ENCODE measurements at places on chromosomes 13 and 19.

DNA sequence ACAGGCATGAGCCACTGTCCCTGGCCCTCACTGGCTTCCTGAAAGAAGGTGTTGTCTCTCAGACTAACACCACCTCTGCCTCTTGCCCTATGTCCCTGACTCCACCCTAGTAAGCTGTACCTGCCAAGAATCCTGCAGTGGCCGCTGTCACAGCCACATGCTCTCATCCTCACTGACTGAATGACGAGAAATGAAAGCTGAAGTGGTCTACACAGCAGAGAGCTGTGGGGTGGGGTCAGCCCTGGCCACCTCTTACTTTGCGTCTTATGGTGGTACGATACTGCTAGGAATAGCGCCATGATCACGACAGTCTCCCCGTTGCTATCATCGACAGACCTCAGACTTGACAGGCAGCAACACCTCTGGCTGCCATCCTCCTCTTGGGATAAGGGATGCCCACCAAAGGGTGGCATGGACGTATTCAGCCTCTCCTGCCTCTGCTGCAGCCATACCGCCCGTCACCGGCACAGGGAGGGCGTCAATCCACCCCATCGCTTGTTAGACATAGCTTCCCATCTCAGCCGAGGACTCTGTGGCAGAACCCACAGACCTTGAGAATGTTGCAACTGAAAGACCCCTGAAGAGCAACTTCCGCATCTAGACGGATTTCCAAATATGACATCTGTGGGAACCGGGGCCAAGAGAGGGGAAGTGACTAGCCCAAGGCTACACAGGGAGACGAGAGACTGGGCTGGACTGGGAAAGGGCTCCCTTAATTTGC, 809 bp downstream of the MYO1F start:
- H3K27me3 ChIP-seq = no peaks in the 10 kb centered on the region
- H3K27ac ChIP-seq = peak overlapping the region; percentile 58
- no peak for DNase-seq
- H3K4me3 ChIP-seq = peak overlapping the region; percentile 78

GRCh38 chr13:67017276-67017675, 212.9 kb downstream of the PCDH9 start:
- no peak overlapping the region for H3K27ac ChIP-seq
- no peaks in the 10 kb centered on the region for H3K27me3 ChIP-seq
- no peaks in the 10 kb centered on the region for H3K4me1 ChIP-seq
- DNase-seq = no peak
- H3K4me3 ChIP-seq = no peak overlapping the region
- no peaks in the 10 kb centered on the region for H3K36me3 ChIP-seq

DNA sequence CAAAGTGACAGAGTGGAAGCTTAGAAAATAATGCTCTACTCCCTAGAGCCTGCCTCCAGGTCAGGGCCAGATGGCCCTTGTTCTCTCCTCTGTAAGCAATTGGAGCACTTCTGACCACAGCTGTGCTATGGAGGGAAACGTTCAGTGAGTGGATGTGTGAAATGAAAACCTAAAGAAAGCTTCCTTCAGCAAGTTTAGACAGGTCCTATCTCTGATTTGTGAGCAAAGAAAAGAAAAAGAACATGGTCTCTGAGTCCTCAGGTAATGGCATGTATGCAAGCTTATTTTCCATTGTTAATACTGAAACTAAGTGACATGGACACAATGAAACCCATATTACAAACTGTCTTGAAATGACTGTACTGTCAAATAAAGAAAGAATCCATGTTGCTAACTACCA, 1486.8 kb downstream of the EFNB2 start:
- H3K27me3 ChIP-seq = no peaks in the 10 kb centered on the region
- H3K4me1 ChIP-seq = no peaks in the 10 kb centered on the region
- H3K36me3 ChIP-seq = no peaks in the 10 kb centered on the region
- no peak for DNase-seq
- H3K27ac ChIP-seq = no peak overlapping the region
- H3K4me3 ChIP-seq = no peak overlapping the region

DNA sequence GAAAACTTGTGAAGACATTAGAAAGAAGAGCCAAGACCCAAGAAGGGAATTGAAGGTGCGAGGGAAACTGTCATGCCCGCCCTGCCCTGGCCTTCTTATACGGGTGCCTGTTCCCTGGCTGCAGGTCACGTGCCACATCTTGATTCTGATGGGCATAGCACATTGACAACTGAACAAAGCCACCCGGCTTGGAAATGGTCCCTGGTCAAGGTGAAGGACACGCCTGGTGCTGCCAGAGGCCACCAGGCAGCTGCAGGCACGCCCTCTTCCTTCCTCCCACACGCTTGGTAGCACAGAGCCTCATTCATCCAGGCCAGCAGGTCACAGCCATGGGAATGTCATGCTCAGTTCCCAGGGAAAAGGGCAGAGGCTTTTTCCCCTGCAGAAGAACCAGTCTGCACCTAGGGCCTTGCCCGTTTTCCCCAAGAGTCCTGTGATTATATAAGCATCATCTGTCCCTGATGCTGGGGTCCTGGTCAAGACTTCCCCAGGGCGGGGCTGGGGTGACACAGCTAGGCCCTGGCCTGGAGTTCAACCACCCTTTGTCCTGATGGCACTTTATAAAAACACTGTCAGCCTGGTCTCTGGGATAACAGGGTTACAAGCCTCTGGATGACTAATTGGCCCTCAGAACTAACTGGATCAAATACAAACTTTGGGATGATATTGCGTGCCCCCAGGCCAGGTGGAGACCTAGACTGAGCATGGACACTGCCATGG, 56.0 kb downstream of the CDADC1 start:
- H3K36me3 ChIP-seq = no peaks in the 10 kb centered on the region
- no peak overlapping the region for H3K4me3 ChIP-seq
- no peak overlapping the region for H3K27ac ChIP-seq
- DNase-seq = no peak

- H3K27me3 ChIP-seq = no peaks in the 10 kb centered on the region
- H3K4me3 ChIP-seq = no peak overlapping the region
- peaks cover 10% of the 10 kb centered on the region for H3K4me1 ChIP-seq
- no peak overlapping the region for H3K27ac ChIP-seq
These were observed 3.0 kb upstream of the IGFL1 start for GRCh38 chr19:46226438-46226973.

DNA sequence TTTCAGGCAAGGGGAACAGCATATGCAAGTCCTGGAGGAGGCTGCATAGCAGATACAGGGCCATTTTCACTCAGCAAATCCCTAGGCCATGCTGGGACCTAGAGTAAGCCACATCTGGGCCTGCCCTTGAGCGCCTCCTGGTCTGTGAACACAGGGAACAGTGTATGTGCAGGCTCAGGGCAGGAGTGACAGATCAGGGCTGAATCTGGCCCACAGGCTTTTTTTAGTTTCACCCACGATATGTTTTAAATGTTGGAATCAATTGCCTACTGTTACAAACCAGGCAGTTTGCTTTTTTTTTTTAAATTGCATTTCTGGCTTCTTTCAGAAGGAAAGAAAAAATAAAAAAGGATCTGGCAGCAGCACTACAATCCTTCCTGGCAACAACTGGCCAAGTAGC, 1.5 kb upstream of the TMEM145 start:
- H3K27ac ChIP-seq = no peak overlapping the region
- peaks cover 26% of the 10 kb centered on the region for H3K27me3 ChIP-seq
- DNase-seq = no peak
- H3K4me1 ChIP-seq = peaks cover 14% of the 10 kb centered on the region

DNA sequence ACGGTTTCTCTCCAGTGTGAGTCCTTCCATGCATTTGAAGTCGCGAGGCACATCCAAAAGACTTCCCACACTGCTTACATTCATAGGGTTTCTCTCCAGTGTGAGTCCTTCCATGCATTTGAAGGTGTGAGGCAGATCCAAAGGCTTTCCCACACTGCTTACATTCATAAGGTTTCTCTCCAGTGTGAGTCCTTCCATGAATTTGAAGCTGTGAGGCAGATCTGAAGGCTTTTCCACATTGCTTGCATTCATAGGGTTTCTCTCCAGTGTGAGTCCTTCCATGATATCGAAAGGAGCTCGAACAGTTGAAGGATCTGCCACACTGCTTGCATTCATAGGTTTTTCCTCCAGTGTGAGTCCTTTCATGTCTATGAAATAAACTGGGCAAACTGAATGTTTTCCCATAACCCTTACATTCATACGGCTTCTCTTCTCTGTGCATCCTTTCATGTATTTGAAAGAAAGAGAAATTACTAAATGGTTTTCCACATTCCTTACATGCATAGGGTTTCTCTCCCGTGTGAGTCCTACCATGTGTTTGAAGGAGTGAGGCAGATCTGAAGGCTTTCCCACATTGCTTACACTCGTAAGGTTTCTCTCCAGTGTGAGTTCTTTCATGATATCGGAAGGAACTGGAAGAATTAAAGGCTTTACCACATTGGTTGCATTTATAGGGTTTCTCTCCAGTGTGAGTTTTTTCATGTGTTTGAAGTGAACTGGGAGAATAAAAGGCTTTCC, 20.3 kb downstream of the ZNF433 start:
- no peak overlapping the region for H3K27ac ChIP-seq
- no peaks in the 10 kb centered on the region for H3K4me1 ChIP-seq
- no peak overlapping the region for H3K4me3 ChIP-seq
- peaks cover 4% of the 10 kb centered on the region for H3K36me3 ChIP-seq

GRCh38 chr19:991174-991931, 7.2 kb downstream of the WDR18 start:
- H3K27me3 ChIP-seq = no peaks in the 10 kb centered on the region
- H3K4me1 ChIP-seq = peaks cover 8% of the 10 kb centered on the region
- peaks cover 12% of the 10 kb centered on the region for H3K36me3 ChIP-seq
- no peak overlapping the region for H3K4me3 ChIP-seq

- no peak overlapping the region for H3K27ac ChIP-seq
- no peak for DNase-seq
- H3K27me3 ChIP-seq = no peaks in the 10 kb centered on the region
- no peak overlapping the region for H3K4me3 ChIP-seq
- H3K36me3 ChIP-seq = no peaks in the 10 kb centered on the region
These were observed 2.5 kb upstream of the NR2F6 start for GRCh38 chr19:17248011-17248776.

DNA sequence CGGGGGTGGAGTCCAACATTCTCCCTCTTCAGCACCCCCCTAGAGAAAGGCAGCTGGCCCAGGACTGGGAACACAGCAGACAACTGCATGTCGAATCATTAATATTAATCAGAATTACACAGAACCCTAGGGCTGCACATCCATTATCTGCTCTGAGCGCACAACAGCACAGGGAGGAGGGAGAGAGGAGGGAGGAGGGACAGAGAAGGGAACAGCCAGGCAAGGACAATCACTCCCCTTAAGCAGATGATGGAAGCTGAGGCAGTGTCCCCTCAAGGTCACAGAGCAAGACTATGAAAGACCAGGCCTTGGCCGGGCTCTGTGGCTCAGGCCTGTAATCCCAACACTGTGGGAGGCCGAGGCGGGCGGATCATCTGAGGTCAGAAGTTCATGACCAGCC, 25.7 kb downstream of the TLE6 start:
- no peaks in the 10 kb centered on the region for H3K27me3 ChIP-seq
- H3K4me1 ChIP-seq = no peaks in the 10 kb centered on the region
- H3K27ac ChIP-seq = no peak overlapping the region

- H3K4me1 ChIP-seq = peaks cover 37% of the 10 kb centered on the region
- peak overlapping the region; percentile 29 for H3K27ac ChIP-seq
- peak; percentile 31 for DNase-seq
- no peak overlapping the region for H3K4me3 ChIP-seq
- peaks cover 60% of the 10 kb centered on the region for H3K36me3 ChIP-seq
These were observed 8.8 kb downstream of the ERCC5 start for GRCh38 chr13:102854675-102855074.

DNA sequence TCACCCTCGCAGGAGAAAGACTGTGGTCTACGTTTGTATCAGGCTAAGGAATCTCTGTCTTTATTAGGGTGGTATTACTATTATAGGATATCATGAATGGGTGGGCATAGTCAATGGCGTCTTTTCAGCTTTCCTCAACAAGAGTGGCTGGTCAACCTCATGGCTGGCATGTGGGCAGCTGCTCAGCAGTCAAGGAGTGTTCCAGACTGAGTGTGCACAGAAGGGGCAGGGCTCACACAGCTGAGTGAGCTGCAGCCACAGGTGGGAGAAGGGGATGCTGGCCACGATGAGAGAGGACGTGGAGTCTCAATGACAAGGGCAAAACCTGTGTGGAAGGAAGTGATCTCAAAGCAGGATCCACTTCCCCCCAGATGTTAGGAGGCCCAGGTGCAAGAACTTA, 54.7 kb downstream of the SLC7A1 start:
- H3K27ac ChIP-seq = no peak overlapping the region
- H3K4me1 ChIP-seq = peaks cover 7% of the 10 kb centered on the region
- H3K4me3 ChIP-seq = no peak overlapping the region

DNA sequence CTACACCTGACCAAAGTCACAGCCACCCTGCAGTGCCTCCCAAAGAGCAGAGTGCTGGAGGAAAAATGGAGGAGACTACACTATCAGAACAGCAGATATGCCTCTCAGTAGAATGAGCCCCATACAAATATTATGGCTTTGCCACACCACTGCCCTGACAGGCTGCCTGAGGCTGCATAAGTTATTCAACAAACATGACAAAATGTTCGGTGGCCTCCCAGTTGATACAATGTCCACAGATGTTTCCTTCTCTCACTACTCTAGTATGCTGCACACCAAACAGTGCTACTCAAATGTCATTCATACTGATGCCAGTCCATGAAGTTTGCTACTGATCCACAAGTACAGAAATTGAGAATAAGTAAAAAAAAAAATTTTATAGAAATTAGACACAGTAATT, 41.0 kb downstream of the N4BP2L2 start:
- peaks cover 6% of the 10 kb centered on the region for H3K4me1 ChIP-seq
- no peak overlapping the region for H3K4me3 ChIP-seq
- H3K27ac ChIP-seq = no peak overlapping the region
- DNase-seq = no peak
- no peaks in the 10 kb centered on the region for H3K27me3 ChIP-seq

DNA sequence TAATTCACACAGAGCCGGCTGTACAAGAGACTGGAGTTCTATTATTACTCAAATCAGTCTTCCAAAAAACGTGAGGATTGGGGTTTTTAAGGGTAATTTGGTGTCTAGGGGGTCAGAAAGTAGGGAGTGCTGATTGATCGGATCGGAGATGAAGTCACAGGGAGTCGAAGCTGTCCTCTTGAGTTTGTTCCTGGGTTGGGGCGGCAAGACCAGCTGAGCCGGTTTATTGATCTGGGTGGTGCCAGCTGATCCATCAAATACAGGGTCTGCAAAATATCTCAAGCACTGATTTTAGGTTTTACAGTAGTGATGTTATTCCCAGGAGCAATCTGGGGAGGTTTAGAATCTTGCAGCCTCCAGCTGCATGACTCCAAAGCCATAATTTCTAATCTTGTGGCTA, 262.7 kb downstream of the KCNRG start:
- no peaks in the 10 kb centered on the region for H3K36me3 ChIP-seq
- H3K4me1 ChIP-seq = no peaks in the 10 kb centered on the region
- no peak for DNase-seq
- H3K4me3 ChIP-seq = no peak overlapping the region
- H3K27me3 ChIP-seq = no peaks in the 10 kb centered on the region
- H3K27ac ChIP-seq = no peak overlapping the region

- no peak for DNase-seq
- H3K4me3 ChIP-seq = no peak overlapping the region
- no peaks in the 10 kb centered on the region for H3K4me1 ChIP-seq
- no peak overlapping the region for H3K27ac ChIP-seq
These were observed 91.2 kb downstream of the OXGR1 start for GRCh38 chr13:96903085-96903484.

Measured in CD4-positive, alpha-beta memory T cell (primary cell).